ENCODE measurements at places on chromosomes 12 and 14.

GRCh38 chr14:65832431-65833266, 420.1 kb downstream of the FUT8 start:
- no peak for DNase-seq

DNA sequence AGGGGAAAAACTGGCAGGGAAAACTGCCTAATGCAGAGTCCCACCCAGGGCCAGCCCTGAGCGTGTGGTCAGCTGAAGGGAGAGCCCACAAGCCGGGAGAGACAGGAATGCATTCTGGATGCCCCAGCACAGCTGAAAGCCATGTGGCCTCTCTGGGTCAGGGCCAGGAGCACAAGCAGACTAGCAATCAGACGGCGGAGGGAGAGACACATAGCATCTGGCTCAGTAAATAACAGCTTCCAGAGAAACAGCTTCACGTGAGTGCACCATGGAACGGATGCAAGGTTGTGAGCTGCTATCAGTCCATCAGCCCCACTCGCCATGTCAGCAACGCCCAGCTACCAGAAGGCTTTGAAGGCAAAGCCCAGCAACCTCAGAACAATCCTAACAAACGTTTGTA, 28.2 kb upstream of the TMEM106C start:
- no peak for DNase-seq

DNA sequence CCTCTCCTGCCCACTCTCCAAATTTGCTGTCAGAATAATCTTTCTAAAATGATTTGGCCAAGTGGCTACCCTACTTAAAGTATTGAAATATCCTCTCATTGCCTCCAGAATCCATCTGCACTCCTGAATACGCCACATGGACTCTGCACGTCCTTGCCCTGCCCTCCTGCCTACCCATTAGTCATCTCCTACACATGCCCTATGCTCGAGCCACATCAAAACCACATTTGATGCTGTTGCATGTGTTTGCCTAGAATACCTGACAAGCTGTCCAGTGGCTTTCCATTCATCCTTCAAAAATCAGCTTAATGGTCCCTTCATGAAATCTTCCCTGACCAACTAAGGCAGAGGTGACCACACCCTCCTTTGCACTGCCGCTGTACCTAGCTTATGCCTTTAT, 17.0 kb downstream of the VCPKMT start:
- DNase-seq = no peak

DNA sequence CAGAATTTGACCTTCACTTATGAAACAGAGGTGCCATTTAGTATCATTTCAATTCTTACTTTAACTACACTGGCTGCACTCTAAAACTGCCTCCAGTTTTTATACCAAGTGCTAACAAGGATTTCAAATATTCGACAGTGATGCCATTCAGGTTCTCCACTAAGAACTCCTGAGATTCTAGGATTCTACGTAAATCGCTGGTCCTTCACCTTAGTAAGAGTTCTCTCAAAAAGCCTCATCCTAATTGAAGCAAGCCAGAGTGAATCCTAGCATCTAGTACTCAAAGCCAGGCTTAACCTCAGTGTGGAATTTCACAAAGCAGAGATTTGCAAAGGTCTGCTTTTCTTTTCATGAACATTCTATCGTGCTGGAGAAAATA, 3.5 kb downstream of the SLC38A2 start:
- DNase-seq = no peak

Data from stimulated activated CD4-positive, alpha-beta T cell treated with anti-CD3 and anti-CD28 coated beads, Interleukin-1b, Interleukin-23, amount 100 ng/mL, for 1 hour (primary cell).